Mesothelial cell of epicardium (in vitro differentiated cells): ENCODE measurements at places on chromosomes 6 and 20.
A peak's percentile ranks its signal among the peaks of the same experiment; 100 is the strongest.

DNA sequence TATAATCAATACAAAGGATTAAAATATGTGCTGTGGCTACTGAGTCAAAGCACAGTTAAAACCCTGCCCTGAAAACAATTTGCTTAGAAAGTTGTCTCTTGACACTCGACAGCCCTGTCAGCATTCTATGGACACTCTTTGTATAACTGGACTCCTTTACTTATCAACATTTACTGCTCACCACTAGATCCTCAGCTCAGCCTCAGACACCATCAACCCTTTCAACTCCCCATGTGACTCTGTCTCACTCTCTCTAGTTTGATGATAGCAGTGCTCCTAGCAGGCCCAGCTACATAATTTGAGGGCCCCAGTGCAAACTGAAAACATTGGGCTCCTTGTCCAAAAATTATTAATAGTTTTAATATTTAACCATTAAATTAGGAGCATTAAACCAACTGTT lies 181.8 kb downstream of the TENT5A start:
- DNase-seq: no peak

- peak; percentile 13 for DNase-seq
Observed at GRCh38 chr20:58647796-58648501, 3.1 kb upstream of the STX16 start.

GRCh38 chr6:3310051-3310448 lies 51.3 kb downstream of the PSMG4 start:
- DNase-seq: no peak

GRCh38 chr20:22757424-22758183 lies 173.2 kb upstream of the FOXA2 start:
- DNase-seq: no peak

GRCh38 chr20:53027089-53027488 lies 54.9 kb downstream of the TSHZ2 start:
- no peak for DNase-seq

DNA sequence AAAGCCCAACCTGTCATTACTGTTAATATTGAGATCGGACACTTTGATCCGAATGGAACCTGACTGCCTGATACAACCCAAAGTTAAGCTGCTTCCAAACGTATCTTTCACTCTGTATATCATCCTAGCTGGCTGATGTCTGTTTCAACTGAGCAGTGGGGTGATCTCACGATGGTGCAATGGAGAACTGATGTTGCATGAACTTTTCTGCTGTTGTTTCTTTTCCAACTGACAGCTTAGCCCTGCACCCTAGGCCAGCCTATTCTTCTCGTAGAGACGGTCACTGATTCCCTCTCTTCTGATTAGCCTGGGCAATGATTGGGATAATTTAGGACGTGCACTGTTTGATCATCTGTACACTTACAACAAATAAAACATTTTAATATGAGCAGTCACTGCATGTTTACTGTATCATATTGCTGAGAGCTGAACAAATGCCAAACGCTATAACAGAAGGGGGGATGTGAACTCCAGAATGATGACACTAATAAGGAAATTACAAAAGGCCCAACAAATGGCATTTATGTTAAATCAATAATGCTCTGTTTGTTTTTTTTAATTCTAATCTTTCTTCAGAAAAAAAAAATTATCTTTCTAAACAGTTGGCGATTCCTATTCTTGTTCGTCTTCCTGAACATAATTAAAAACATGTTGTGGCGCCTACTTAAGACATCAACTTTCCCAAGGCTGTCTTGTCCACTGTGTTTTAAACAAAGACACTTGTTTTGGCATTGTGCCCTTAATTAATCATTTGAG lies 184.8 kb downstream of the ZNF217 start:
- no peak for DNase-seq

DNA sequence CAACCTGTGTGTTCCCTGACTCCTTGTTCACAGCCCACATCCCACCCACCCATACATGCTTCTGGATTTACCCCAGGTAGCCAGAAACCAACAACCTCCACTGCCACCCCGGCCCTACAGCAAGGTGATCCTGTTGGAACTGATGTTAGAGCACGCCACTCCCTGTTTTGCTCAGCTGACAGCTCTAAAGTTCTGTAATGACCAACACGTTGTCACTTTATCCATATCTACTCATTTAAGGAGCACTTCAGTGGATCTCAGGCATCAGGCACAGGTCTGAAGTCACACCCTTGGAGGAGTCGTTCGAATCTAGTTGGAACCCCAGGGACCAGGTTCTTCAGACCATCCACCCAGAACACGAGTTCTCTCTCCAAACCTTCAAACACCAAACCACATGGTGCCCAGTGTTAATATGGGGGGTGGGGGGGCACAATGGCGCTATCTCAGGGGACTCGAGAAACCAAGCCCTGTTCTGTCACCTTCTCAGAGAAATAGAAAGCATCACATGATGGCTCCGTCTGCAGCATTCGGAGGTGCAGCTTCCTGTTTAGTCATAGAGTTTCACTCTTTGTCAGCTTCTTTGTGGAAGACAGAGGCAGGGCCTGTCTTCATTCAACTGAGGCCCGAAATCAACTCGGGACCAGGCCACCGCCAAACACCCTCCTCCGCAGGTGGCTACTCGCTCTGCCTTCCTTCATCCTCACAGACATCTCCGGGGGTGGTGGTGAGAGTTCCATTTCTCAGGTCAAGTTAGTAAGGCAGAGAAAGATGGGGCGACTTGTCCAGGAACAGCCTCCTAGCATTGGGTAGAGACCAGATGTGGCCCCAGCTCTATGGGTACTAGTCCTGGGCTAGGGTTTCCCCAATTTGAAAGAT lies 142.2 kb downstream of the NFATC2 start:
- DNase-seq: no peak

DNA sequence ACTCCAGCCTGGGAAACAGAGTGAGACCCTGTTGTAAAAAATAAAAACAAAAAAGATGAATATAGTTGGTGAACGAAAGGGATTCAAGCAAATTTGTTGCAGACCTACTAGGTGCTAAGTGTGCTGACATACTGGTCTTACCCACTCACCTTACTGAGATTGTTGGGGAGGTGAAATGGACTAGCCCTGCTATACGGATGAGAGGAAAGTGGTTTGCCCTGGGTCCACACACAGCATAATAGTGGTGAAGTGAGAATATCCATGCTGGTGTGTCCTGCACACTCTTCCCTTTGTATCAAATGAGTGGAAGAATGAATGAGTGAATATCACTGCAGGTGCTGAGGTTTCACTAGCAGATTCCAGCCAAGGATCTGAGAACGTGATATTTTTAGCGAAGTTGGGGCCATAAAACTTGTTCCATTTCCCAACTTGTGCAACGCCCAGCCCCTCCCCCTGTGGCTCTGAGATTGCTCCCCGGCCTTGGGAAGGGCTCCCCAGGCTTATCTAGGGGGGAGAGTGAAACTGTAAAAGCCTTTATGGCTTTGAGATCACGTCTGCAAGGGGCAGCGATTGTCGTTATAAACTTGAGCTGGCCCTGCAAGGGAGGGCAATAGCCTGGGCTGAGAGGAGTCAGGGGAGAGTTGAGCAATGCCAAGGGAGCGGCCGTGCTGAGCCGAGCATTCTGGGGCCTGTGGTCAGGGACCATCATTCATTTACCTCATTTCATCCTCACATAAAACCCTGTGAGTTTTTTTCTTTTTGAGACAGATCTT lies 33.2 kb upstream of the TTPAL start:
- no peak for DNase-seq

- DNase-seq: no peak
Observed at GRCh38 chr20:14829906-14830305, 492.5 kb upstream of the FLRT3 start.

DNA sequence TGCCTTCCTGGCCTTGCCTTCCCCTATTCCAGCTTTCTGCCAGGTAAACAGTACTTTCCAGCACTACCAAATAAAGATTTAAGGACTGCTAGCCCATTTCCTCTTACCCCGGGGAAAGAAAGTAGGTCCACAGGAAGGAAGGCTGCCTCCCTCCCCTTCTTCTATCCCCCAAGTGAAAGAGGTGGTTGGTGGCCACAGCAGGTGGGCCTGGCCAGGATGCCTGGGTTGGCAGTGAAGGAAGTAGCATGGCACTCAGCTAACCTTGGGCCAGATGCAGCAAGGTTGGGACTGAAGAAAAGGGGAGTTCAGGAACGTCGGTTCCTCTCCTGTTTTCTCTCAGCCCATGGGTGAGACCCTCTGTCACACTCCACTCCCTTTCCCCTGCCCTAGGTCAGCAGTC lies 8.9 kb downstream of the NFKBIL1 start:
- DNase-seq: no peak
